ENCODE measurements at places on chromosomes 16 and 17.

- no peak for DNase-seq
Observed at GRCh38 chr17:30605523-30605922, 128.3 kb downstream of the GOSR1 start.

DNA sequence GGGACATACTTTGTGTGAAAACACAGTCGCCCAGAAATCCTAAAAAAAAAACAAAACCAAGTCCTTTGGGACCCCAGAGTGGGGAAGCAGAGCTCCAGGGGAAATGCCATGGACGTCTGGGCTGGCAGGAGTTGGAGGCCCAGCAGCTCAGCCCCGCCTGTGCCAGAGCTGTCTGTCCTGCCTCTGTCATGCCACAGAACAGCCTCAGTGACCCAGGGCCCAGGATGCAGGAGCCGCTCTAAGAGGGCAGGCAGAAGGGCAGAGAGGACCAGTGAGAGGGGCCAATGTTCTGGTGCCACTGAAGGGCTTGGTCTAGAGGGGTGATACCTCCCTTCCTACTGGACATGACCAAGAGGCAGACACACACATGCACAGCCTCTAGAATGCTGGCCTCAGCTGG lies 166.2 kb downstream of the C16orf78 start:
- no peak for DNase-seq

DNA sequence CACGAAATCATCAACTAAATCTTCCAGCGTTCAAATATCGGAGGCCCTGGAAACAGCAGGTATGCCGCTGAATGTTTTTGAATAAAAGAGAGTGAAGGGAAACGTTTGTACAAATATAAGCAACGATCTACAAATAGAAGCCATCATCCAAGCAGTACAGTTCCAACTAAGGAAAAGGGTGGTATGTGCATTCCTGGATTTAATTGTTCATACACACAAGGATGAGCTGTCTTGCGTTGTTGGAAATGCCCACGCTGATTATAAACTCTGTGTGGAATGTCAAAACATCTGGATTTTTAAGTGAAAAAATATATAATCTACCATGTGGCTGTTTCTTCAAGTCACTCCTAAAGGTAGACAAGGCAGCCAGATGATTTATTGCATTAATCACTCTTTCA lies 191.8 kb upstream of the HSBP1 start:
- DNase-seq = no peak

- no peak for DNase-seq
Observed at GRCh38 chr16:9484881-9485280, 393.4 kb downstream of the HAPSTR1 start.

GRCh38 chr17:57463103-57463885 lies 207.0 kb downstream of the MSI2 start:
- DNase-seq = no peak

DNA sequence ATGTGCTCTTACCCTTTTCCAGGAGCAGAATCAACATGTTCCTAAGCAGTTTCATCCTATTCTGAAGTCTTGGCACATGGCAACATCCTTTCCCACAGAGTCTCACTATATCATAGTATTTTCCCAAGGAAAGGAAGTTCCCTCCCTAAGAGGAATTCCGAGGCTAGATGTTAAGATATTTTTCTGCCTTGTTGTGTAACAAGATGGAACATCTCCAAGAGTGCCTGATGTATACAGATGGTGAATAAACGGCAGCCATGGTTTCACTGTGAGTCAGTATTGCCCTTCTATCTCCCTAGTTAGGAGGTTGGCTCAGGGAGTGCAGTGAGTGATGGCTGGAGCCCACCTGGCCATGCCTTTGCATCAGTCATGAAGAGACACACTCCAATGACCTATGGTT lies 48.2 kb downstream of the SPACA3 start:
- peak; percentile 37 for DNase-seq

GRCh38 chr17:48174833-48175523 lies 67.4 kb downstream of the SNX11 start:
- no peak for DNase-seq

DNA sequence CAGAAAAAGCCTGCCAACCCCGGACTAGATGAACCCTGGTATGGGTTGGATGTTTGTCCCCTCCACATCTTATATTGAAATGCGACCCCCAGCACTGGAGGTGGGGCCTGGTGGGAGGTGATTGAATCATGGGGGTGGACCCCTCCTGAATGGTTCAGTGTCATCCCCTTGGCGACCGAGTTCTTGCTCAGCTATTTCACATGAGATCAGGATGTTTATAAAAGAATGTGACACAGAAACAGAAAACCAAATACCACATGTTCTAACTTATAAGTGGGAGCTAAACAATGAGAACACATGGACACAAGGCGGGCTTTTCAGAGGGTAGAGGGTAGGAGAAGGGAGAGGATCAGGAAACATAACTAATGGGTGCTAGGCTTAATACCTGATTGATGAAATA lies 576.0 kb upstream of the HSBP1 start:
- no peak for DNase-seq

DNA sequence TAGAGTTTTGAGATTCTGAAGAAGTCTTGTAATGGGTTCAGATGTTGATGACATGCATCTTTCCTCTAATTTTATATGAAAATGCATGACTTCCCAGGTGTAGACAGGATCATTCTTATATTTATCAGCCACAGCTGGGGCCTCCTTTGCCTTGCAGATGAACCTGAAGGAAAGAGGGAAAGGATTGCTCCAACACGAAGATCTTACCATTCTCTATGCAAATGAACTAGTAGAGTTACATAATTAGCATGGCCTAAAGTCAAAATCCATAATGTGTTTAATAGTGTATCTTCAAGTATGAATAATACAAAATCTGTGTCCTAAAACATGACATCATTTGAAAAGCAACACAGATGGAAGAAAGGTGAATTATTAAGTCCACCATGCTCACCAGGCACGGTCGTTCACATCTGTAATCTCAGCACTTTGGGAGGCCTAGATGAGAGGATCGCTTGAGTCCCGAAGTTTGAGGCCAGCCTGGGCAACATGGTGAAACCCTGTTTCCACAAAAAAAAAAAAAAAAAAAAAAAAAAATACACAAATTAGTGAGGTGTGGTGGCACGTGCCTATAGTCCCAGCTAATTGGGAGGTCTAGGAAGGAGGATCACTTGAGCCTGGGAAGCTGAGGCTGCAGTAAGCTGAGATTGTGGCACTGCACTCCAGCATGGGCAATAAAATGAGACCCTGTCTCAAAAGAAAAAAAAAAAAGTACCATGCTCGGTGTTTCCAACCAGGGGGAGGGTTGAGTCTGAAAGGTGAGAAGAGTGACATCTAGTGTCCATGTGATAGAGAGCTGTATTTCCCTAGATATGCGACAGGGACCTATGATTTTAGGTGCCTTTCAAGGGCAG lies 6.3 kb downstream of the VWA3A start:
- DNase-seq = no peak

- no peak for DNase-seq
Observed at GRCh38 chr17:27669136-27669535, 38.1 kb downstream of the LGALS9 start.

- no peak for DNase-seq
Observed at GRCh38 chr16:50069060-50069459, 3.3 kb downstream of the HEATR3 start.

GRCh38 chr16:12429756-12430155 lies 373.9 kb downstream of the CPPED1 start:
- DNase-seq = no peak

GRCh38 chr17:63529711-63530556 lies 6.8 kb downstream of the KCNH6 start:
- DNase-seq = no peak

GRCh38 chr17:78394209-78394608 lies 15.8 kb downstream of the PGS1 start:
- no peak for DNase-seq

GRCh38 chr16:84053237-84053636 lies 10.6 kb upstream of the SLC38A8 start:
- no peak for DNase-seq

DNA sequence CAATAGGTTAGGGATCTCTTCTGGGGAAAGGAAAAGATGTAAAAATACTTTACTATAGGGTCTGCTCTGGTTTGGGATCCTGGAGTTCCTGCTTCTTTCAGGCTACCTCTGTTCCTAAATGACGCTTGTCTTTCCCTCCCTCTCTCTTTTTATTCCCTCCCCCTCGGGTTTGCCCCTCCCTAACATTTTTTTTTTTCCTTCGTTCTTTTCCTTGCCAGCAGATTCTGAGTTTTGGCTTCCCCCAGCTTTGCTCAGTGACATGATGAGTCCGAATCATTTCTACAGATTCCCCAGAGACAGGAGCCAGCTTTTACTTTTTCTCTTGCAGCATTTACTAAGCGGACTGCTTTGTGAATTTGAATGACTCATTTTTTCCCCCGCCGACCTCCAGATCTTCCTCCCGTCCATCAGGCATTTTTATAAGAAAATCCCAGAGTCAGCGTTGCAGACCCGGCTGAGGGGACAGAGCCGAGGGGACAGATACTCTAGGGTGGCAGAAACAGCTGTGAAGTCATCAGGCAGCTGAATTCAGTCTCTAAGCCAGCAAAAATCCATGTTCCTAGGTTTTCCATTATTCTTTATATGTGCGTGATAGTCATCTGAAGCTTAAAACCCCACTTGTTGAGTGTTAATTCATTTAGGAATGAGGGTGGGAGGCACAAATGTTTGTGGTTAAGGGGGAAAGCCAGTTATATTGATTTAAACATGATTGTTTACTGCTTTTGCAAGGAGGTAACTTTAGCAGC lies at the start of gene TMEM100:
TSS of gene TMEM100 (minus strand) at position 123 of the 746 bp plus-strand sequence. CDS start 1,794 bp downstream, outside the sequence.
- no peak for DNase-seq

- no peak for DNase-seq
Observed at GRCh38 chr16:7487574-7488323, 155.1 kb downstream of the RBFOX1 start.

DNA sequence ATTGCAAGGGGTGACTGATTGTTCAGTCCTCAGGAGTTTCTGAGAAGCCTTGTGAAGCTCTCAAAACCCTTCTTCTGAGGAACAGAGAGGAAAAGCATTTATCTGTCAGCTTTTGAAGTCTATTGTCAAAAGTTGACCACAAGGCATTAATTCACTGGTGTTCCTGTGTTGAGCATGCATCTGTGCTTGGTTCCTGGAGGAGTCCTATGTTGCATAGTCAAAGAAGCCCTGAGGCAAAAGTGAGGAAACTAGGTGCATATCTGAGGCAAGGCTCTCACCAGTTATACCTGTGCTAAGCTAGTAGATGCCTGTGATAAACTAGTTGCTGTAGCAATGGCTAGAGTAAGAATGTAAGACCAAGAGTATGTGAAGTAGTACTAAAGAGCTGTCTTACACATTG lies 1.8 kb upstream of the HEATR6 start:
- DNase-seq = peak; percentile 46

DNA sequence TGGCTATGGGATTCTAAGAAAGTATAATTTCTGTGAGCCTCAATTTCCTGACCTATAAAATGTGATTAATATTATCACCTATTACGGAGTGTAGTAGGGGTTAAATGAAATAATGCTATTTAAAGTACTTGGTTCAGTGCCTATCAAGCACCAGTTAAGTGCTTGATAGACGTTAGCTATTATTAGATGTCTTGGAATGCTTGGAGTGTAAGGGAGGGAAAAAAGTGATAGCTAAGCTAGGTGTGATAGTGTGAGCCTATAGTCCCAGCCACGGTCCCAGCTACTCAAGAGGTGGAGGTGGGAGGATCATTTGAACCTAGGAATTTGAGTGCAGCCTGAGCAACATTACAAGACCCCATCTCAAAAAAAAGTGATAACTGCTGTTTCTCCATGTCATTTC lies 7.5 kb downstream of the ORC6 start:
- no peak for DNase-seq

GRCh38 chr16:87201052-87201451 lies 116.1 kb downstream of the C16orf95 start:
- DNase-seq = peak; percentile 20

- DNase-seq = no peak
Observed at GRCh38 chr17:10261098-10261497, 62.7 kb upstream of the GAS7 start.

DNA sequence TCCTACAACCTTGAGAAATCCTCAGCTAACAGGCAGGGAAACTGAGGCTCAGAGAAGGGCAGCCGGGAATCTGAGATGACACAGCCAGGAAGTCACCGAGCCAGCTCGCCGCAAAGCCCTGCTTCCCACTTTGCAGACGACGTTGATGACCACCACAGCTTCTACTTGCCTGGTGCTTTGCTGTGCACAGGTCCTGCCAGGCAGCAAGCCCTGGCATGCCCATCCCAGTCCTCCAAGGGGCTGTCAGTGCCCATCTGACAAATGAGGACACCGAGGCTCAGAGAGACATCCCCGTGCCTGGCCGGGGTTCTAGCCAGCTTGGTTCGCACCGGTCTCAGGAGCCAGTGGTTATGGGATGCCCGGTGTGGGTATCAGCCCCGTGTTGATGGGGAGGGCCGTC lies 20.1 kb downstream of the KCNJ12 start:
- no peak for DNase-seq

DNA sequence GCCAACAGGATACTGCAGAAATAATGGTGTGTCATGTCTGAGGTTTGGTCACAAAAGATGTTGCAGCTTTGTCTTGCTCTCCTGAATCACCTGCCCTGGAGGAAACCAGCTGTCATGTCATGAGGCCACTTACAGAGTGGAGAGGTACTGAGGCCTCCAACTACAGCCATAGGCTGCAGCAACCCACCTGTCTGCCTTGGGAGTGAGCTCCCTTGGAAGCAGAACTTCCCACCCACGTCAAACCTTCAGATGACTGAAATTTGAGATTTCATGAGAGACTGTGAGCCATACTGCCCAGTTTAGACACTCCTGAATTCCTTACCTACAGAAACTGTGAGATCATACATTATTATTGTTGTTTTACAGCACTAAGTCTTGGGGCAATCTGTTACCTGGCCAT lies 475.9 kb downstream of the HS3ST3B1 start:
- peak; percentile 97 for DNase-seq

GRCh38 chr17:40793832-40794231 lies 5.9 kb downstream of the KRT28 start:
- no peak for DNase-seq

DNA sequence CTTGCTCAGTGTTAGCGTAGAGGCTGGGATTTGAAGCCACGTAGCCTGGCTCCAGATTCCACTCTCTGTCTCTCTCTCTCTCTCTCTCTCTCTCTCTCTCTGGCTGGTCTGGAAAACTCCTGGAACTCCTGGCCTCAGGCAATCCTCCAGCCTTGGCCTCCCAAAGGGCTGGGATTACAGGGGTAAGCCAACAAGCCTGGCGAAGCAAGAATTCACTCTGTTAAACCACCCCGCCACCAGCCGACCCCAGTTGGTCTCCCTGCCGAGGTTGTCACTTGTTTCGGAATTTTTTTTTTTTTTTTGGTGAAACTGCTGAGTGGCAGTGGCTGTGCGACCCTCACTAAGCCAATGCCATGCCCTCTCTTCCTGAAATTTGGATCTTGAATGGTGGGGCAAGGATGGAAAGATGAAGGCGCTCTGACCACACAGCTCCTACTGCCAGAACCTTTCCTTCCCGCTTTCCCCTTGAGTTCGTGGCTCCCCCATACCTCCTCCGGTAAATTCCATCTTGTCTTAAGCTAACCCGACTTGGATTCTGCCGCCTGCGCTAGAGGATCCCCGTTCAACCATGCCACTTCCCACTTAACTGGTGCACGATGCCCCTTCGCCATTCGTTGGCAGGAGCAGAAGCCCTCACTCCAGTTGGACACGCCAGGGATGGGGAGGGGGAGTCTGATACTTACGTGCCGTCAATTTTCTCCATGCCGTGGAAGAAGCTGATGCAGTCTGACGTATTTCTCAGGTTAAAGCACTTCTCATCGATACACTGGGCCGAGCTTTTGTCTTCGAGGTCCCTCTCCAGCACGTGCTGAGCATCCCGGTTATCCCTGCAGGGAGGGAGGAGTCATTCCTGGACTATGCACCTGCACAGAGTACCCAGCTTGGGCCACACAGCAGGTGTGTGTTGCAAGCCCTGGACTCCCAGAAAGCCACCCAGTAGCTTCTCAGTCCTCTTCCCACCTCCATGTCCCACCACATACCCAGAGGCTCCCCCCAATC lies 13.1 kb downstream of the TEKT5 start:
- no peak for DNase-seq

All from epithelial cell of prostate (primary cell).